Fibroblast of skin of right biceps (primary cell): ENCODE measurements at places on chromosomes 6 and 20.

DNA sequence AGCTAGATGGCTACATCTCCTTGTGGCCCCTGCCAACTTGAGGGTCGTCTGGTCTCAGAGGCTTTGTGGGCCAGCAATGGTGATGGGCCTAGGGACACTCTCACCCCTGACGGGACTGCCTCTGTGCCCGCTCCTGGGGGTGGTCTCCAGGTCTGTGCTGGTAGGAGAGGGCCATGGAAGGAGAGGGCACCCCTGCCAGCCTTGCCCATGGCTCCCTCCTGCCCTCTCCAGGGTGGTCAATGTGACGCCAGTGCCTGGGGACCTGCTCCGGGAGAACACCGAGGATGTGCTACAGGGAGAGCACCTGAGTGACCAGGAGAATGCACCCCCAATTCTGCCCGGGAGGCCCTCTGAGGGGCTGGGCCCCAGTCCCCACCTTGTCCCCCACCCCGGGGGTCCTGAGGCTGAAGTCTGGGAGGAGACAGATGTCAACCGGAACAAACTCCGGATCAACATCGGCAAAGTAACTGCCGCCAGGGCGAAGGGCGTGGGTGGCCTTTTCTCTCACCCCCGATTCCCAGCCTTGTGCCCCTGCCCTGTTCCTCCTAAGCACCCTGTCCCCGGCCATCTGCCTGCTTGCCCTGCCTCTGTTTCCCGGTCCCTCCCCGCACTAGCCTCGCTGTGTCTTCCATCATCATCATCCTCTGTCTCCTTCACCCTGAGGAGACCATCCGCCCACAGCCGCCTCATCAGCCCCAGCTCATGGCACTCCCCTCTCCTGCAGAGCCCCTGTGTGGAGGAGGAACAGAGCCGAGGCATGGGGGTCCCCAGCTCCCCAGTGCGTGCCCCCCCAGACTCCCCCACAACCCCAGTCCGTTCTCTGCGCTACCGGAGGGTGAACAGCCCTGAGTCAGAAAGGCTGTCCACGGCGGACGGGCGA is 15.8 kb downstream of the TTBK1 start:
- DNase-seq, result no peak

GRCh38 chr20:24129641-24130040 is 141.1 kb upstream of the GGTLC1 start:
- no peak for DNase-seq

- DNase-seq, result no peak
Observed at GRCh38 chr6:111714416-111715270, 109.0 kb upstream of the TRAF3IP2 start.

DNA sequence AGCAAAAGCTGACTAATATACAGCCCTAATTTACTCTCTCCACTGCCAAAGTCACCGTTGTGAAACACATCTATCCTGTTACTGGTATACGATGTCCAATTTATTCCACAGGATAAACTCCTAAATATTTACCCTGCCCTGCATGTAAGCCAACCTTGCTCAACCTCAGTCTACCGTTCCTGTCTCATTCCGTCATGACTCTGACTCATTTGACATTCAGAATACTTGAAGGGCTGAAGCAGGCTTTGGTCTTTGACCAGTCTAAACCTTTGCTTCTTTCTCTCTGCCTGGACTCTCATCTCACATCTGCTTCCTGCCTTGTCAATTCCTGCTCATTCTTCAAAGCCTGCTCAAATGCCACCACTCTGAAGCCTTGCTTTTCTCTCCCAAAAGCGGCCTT is 157.5 kb downstream of the SCP2D1 start:
- no peak for DNase-seq

DNA sequence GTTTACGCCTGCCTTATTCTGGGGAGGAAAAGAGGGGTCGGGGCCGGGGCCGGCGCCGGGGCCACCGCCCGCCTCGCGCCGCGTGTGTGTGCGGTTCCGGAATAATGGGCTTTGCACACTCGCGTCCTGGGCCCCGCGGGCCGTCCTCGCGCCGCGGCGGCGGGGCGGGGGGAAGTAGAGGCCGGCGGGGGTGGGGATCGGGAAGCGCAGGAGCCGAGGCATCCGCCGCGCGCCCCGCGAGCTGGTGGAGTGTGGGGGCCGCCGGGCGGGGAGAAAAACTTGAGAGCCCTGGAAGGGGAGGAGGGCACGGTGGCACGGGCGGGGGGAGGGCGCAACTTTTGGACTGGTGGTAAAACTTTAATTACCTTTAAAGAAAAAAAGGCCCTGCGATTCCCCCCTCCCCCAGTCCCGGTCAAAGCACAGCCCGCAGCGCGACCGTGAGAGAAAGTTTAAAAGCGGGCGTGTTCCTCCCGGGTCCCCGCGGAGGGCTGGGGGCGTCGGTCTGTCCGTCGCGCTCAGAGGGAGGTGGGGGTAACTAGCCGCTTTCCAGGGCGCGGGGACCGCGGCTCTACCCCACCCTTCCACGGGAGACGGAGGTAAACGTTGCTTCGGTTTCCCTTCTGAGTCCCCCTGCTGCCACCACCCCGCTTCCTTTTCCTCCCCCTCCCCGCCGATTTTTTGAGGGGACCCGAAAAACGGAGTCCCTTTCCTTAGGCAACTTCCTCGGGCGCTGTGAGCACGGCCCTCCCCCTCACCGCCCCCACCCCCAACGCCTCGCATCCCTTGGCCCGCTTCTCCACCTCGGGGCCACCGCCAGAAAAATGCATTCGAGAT is 1.9 kb downstream of the L3MBTL3 start:
- no peak for DNase-seq

- no peak for DNase-seq
Observed at GRCh38 chr6:20326422-20326728, 75.3 kb upstream of the E2F3 start.
